ENCODE measurements at places on chromosomes 6 and 20.

GRCh38 chr6:53309901-53310300 is 38.8 kb downstream of the ELOVL5 start:
- DNase-seq = no peak

GRCh38 chr6:33413241-33414120 is 2.7 kb downstream of the PHF1 start:
- no peak for DNase-seq

- no peak for DNase-seq
Measured at GRCh38 chr6:1464781-1465370, 75.5 kb downstream of the FOXF2 start.

GRCh38 chr6:166877906-166878305 is 78.4 kb downstream of the RNASET2 start:
- DNase-seq = no peak

DNA sequence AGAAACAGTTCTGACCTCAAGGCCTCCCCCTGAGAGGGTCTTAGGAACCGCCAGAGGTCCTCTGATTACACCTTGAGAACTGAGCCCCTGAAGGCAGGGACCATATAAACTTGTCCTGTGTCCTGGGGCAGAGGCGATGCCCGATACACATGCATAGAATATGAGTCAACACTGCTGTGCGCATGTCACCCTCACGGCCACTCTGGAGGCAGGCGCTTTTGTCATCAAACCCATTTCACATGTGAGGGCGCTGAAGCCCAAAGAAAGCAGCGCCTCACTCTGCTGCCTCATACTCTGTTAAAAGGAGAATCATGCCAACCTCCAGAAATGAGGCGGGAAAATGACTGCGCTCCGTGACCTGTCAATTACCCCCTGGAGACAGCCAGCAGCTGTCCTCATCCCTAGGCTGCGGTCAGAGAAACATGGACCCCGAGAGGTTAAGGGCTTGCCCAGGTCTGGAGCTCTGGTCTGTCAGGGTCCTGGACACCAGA is 158.3 kb downstream of the GRM4 start:
- DNase-seq = no peak

GRCh38 chr6:163001330-163001729 is 273.6 kb downstream of the PACRG start:
- no peak for DNase-seq

GRCh38 chr6:88933521-88933920 is 29.9 kb downstream of the RNGTT start:
- DNase-seq = no peak

DNA sequence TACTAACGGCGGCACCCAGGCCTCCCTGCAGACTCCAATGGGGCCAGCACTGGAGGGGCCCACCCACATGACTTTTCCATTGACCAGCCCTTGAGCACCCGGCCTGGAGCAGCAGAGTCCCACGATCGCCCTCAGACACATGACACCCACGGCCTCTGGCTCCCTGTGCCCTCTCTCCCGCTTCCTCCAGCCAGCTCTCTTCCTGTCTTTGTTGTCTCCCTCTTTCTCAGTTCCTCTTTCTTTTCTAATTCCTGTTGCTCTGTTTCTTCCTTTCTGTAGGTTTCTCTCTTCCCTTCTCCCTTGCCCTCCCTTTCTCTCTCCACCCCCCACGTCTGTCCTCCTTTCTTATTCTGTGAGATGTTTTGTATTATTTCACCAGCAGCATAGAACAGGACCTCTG is 26.1 kb upstream of the FANCE start:
- no peak for DNase-seq

DNA sequence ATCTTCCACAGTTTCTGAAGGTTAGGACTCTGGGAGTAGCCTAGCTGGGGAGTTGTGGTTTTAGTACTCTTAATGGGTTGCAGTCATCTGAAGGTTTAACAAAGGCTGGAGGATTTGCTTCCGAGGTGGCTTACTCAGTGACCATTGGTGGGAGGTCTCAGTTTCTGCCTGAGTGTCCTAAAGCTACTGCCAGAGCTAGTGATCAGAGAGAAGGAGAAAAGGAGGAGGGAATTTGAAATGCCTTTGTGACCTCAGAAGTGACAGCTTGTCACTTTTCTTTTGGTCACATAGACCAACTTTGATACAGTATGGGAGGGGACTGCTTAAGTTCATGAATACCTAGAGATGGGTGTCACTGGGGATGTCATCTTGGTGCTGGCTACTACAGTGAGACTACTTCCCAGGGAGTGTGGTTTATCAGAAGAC is 41.3 kb downstream of the NCOA3 start:
- no peak for DNase-seq

- no peak for DNase-seq
Measured at GRCh38 chr20:22690000-22690399, 105.6 kb upstream of the FOXA2 start.

- no peak for DNase-seq
Measured at GRCh38 chr6:39378175-39378959, 55.9 kb upstream of the KCNK16 start.

DNA sequence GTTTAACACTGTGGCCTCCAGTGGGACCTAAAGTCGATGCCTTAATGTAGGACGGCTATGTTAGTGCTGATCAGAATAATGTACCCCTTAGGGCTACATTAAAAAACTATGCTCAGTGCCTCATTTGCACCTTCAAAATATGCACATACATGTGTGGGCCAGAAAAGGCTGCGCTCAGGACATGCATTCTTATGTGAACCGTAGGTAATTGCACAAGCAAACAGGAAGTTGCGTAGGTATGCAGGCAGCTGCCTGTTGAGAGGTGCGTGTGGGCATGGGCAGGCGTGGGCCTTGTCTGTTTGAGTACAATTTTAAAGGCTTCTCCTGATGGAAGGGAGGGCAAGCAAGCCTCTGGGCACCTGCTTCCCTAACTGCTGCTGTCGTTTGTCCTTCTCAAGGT is 116.2 kb upstream of the JAG1 start:
- DNase-seq = no peak

- DNase-seq = no peak
Measured at GRCh38 chr20:58072695-58073671, 155.5 kb downstream of the ANKRD60 start.

GRCh38 chr6:143005816-143006215 is 54.9 kb upstream of the AIG1 start:
- DNase-seq = no peak

- DNase-seq = no peak
Measured at GRCh38 chr6:107574856-107575255, 84.9 kb downstream of the SOBP start.

DNA sequence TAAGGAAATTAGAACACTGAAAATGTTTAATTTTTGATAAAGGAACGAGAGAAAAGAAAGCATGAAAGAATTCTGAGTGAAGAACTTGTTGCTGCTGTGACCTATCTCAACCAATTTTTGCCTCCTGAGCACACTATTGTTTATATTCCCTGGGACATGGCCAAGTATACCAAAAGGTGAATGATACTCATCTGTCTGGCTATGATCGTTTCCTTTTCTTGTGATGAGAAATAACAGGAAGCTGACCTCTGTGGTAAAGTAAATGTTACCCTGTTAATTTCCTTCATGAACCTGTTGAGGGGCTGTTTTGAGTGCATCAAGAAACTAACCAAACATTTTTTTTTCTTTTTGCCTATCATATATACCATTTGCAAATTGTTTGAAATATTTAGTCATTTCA is 69.1 kb downstream of the FIG4 start:
- DNase-seq = no peak

- peak; percentile 56 for DNase-seq
Measured at GRCh38 chr6:17705428-17705777, 1.3 kb downstream of the NUP153 start.

DNA sequence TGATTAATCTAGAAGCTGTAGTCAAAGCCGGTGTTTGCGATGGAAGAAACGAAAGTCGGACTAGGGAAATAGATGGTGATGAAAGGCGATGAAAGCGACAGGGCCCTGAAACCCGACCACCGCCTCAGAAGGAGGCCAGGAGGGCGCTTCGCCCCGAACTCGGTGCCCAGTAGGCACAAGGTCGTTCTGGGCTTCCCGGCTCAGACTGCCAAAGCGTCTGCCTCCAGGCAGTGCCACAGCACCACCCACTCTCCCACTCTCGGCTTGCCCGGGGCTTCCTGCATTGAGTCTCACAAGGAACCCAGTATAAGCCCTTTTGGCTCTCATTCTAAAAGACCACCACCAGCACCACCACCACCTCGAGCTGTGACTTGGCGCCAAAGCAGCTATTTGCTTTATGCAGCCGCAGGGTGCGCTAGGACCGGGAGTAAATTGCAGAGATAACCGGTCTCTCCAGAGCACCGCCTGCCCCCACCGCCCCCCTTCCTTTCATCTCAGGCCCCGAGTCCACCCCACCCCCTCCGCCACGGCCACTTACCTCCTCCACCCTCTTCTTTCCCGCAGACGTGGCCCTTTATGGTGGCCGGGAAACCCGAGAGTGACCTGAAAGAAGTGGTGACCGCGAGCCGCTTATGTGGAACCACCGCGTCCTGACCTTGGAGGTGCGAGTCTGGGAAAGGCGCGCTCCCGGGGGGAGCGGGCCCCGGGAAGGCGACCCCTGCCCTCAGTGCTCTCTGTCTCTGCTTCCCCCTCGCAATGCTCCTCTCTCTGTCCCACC is 2.4 kb downstream of the TCF21 start:
- peak; percentile 48 for DNase-seq

DNA sequence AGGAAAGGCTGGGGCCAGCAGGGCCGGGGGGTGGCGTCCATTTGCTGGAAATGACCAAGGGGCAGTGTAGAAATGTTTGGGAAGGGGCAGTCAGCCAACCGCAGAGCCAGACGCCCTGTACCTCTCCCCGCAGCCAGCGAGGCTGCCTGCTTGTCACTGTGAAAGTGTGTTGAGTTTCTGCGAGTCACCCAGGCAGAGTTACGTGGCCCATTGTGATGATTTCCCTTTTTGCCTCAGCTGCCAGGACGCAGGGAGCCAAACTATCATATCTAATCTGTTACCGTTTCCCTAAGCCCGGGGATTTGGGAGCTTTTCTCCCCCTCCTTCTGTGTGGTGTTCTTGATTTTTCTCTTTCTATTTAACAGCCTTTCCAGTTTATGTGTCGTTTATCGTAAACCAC is 67.9 kb upstream of the STX16 start:
- DNase-seq = no peak

DNA sequence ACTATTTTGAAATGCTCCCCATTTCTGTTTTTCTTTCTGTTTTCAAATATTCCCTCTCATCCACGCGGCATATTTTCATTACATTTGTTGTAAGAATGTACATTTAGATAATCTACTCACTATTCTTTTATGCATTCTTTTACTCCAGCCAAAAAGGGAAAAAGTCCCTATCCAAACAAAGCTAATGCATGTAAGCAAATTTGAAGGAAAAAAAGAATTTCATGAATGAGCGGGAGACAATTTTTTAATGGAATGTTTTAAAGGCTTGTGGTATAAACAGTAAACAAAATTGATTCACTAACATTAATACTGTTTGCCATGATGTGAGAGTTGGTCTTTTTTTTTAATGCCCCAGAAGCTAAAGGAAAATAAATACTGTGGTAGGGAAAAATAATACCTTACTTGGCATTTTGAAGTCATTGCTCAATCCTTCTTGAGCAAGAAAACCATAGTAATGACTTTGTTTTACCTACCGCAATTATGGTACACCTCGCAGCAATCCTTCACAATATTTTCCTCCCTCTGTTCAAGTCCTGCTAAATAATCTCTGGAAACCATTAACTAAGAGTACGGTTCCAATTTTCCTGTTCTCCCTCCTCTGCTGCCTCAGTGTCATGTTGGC is 79.0 kb downstream of the BACH2 start:
- no peak for DNase-seq

DNA sequence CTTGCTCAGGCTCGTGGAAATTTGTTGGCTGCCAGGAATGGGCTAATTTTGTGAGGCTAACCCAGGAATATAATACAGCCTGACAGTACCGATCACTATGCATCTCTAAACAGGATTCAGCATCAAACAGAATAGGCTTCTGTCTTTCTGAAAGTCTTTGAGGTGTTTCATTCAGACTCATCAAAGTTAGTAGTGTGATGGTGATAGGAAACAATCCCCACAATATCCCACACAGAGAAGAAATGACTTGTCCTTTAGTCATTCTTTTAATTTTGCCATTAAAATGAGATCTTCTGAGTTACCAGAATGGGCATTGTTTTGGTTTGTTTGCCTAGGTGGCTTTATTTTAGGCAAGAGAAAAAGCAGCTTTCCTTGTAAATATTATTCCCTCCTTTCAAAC is 54.3 kb downstream of the FAM229B start:
- DNase-seq = no peak

DNA sequence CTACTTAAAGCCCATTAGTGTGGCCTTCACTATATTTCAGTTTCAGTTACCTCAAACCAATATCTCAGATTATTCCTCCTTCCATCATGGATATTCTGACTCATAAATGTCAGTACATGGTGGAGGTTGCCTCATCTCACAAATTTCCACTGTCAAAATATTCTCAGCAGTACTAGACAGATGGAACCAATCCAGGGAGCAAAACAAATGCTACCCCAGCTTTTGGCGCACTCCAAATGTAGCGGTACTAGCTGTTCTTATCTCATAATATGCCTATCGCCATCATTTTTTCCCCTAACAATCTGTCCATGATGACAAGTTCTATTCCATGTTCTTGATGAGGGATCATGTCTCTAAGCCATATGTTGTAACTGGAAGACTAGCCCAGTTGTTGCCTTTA is 1026.1 kb downstream of the KIF16B start:
- no peak for DNase-seq

GRCh38 chr6:166433096-166433495 is 50.4 kb upstream of the MPC1 start:
- no peak for DNase-seq

DNA sequence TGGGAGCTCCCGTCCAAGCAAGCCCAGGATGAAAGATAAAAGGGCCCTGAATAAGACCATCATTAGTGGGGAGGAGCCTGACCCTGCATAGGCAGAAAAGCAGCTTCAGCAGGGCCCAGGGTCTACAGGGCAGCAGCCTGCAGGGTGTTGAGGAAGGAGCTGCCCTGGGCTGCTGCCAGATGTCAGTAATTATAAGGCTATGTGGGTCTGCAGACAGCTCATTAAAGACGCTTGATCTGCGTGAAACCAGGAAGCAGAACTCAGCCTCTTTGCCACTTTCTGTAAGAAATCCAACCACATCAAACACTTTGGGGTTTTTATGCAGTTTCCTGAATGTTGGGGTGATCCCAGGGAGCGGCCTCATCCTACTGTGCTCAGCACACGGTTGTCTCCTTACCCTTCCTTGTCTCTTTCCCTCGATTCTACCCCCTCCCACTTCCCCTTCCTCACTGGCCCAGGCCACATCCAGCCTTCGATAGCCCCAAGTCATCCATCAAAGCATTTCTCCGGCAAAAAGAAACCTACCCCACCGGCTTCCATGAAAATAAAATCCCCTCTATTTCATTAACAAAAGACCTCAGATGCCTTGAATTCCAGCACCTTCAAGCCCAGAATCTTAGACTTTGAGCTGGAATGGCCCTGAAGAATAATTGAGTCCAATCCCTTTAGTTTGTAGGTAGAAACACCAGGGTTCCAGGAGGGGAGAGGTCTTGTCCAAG is 1.0 kb upstream of the TGM6 start:
- no peak for DNase-seq

- no peak for DNase-seq
Measured at GRCh38 chr6:43717389-43717788, 29.8 kb upstream of the MRPS18A start.

GRCh38 chr6:39665861-39666260 is 59.3 kb downstream of the KIF6 start:
- no peak for DNase-seq

GRCh38 chr6:150478656-150479545 is 110.1 kb downstream of the IYD start:
- DNase-seq = no peak

GRCh38 chr6:40582892-40583291 is 4.3 kb downstream of the LRFN2 start:
- DNase-seq = no peak

GRCh38 chr6:8844968-8845367 is 409.6 kb upstream of the SLC35B3 start:
- DNase-seq = no peak

- peak; percentile 77 for DNase-seq
Measured at GRCh38 chr6:33771146-33772081, 17.5 kb downstream of the LEMD2 start.

Data from HS-27A (cell line).